Progenitor cell of endocrine pancreas (in vitro differentiated cells): ENCODE measurements at places on chromosomes 6 and 20. TPM values are rescaled to one million over a fixed set of nuclear protein-coding genes. Genes with fewer than 3 reads are reported as not detected.

- DNase-seq = no peak
Observed at GRCh38 chr6:70445001-70445400, 31.7 kb downstream of the FAM135A start.

The PRND gene
- not detected in 2 replicates for total RNA-seq

- no peak for DNase-seq
Observed at GRCh38 chr20:64036346-64037198, 590 bp downstream of the C20orf204 start.

DNA sequence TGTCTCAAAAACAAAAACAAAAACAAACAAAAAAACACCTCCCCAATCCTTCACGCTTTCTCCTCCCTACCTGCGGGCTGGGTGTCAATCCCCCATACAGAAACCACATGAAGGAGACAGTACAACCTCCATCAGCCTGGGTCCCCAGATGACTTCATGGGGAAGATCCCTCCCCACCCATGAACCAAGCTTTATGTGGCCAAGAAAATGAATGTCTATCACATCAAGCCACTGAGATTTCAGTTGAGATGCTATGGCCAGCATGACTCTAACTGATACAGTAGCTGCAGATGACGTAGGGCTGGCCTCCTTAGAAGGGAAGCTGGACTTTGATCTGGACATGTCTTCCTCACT, 21.2 kb upstream of the BNIP5 start:
- DNase-seq = no peak

GRCh38 chr6:9346923-9347322, 911.6 kb upstream of the SLC35B3 start:
- DNase-seq = no peak

The PDYN gene
- not detected in 2 replicates for total RNA-seq

- no peak for DNase-seq
Observed at GRCh38 chr6:96116674-96117073, 100.9 kb downstream of the FUT9 start.

DNA sequence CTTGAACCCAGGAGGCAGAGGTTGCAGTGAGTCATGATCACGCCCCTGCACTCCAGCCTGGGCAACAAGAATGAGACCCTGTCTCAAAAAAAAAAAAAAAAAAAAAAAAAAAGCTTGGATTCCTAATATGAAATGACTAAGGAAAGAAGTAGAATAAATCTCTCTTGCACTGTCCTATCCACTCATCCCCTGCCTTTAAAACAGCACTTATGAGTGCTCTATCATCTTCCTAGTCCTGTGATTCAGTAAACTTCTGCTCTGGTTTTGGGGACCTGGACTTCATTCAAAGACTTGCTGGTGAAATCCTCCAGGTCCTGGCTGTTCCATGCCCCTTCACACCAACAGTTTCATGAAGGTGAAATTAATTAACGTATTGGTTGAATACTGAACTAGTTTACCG, 29.6 kb downstream of the TNFAIP3 start:
- DNase-seq = no peak

The VNN1 gene
- not detected in 2 replicates for total RNA-seq

GRCh38 chr6:33610779-33611732, 10.1 kb upstream of the ITPR3 start:
- no peak for DNase-seq

DNA sequence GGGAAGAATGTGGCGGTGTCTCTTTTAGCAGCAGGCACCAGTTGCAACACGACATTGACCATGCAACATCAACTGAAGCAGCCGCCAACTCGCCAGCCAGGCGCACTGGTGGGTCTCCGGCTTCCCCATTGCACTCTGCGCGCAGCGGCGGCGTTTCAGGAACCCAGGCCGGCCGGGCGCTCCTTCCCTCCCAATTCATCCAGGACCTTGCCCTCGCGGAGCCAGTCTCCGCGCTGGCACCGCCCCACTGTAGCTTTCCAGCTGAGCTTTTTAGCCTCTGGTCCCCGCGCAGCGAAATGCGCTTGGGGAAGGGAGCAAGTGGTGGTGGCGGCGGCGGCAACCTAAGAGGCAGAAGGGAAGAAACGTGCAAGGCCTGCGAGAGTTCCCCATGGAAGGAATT, 297.9 kb upstream of the RIMS1 start:
- no peak for DNase-seq

DNA sequence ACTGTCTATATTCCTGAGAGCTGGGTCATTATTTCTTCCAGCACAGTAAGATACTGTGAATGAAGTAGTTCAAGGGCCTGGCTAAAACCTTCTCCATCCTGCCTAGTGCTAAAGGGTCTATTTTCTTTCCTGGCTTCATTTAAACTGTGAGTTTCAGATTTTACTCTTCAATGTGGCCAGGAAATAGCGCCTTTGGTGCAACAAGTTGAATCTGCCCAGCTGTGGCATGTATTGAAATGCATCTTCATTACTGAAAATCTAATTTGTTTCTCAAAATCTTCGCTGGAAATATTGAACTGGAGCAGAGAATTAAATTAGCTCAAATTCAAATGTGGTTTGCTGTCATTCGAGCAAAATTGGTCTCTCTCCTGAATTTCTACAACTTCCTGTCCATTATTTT, 114.6 kb upstream of the KCNG1 start:
- no peak for DNase-seq

GRCh38 chr6:105600336-105601260, 197.7 kb upstream of the PREP start:
- DNase-seq = no peak

DNA sequence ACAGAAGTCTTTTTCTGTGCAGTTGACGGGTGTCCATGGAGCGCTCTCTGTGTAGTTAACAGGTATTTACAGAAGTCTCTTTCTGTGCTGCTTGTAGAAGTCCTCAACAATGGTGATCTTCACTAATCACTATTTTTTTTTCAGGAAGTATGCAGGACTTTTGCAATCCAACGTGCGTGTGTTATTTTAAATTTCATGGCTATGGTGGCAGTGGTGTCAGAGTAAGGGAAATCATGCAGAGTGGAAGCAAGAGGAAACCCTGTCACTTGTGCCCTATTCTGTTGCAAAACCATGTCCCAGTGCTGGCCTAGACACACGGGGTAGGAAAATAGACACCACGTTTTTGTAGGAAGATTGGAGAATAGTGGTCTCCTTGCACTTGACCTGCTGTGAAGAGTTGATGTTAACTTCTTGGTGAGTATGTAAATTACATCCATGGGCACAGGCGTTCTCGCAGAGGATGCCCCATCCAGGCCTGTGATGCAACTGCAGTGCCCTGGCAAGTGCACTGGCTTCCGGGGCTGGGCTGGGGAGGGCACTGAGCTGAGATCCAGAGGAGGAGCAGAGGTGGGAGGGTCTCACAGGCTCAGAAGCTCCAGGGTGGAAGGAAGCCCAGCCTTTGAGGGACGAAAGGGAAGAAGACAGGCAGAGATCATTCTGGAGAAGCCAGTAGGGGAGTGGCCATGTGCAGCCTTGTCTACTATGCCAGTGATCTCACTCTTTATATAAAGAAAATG, 146.5 kb downstream of the SYCP2 start:
- no peak for DNase-seq

DNA sequence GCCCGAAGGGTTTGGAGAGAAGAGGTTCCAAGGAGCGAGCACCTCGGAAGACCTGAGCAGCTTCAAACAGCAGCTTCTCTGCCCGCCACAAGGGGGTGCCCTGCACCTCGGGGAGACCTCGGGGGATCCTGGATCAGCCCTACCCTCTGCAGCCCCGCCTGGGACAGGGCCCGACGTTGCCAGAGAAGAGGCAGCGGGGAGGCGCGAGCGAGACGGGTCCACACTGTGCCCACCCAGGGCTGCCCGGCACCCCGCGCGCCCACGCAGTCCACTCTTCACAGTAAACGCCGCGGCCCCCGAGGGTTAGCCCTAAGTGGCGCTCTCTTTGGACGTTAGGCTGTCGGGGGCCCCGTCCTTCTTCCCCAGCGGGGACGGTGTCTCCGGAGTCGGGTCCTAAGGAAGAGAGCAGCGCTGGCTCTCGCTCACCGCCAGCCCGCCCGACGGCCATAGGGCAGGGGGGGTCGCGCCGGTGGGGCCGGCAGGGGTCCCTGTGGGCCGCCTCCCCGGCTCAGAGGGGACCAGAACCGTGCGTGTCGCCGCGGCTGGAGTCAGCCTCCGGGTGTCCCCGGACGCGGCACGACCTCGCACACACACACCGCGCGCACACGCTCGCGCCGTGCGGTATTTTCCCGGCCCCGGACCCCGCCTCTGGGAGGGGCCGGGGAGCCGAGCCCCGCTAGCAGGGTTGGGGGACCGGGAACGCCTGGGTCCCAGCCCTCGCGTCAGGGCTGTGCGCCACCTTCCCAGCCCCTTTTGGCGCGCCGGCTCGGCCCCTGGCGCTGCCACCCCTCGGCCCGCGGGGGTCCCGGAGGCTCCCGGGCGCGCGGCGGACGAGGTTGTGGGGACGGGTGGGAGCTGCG, 929 bp downstream of the CDH22 start:
- DNase-seq = peak; percentile 36

DNA sequence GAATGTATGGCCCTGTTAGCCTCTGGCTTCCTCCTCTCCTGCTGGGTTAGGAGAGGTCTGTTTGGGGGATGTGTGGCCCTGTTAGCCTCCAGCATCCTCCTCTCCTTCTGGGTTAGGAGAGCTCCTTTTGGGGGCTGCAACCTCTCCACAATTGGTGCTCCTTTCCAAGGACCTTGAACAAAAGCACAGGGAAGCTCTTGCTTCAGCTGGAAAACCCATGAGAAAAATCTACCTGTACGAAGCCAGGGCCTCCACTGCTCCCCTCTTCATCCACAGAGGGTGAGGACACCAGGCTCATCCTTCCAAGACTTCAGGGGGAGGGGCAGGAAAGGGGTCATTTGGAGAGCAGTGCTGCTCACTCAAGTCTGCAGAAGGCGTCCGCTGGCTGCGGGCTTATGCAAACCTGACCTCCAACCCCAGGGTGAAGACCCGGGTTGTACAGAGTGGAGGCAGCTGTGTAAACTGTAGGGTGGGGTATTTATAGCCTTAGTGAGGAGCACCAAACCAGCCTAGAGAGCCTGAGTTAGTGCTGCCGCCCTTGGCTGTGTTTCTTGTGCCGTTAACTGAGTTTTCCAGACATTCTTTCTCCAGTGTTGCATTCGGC, 62.1 kb downstream of the SLC24A3 start:
- no peak for DNase-seq

- no peak for DNase-seq
Observed at GRCh38 chr6:38572186-38572813, 67.4 kb downstream of the BTBD9 start.

The PSORS1C2 gene
- total RNA-seq = not detected in 2 replicates

The COL11A2 gene
- 4.3 and 5.3 TPM in 2 replicates for total RNA-seq

The PI16 gene
- not detected in 2 replicates for total RNA-seq
